ENCODE measurements at places on chromosomes 1 and 21.

DNA sequence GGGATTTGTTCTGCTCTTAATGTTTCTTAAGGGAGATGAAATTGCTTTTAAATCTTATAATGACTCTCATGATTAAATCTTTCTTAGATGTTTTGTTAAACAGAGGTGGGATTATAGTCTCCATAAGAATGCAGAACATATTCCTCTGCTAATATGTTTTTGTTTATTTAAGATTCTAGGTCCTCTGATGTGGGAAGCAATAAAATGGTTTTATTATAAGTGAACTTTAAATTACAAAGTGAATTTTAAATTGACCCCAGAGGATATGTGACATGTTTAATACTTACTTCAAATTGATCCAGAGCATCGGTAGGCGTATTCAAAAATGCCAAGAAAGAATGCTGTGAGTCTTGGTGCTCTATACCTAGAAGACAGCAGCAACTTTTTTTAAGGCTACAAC lies 129.4 kb downstream of the COQ8A start:
- DNase-seq = no peak

- DNase-seq = no peak
Observed at GRCh38 chr1:119954476-119955422, 58.4 kb upstream of the ADAM30 start.

DNA sequence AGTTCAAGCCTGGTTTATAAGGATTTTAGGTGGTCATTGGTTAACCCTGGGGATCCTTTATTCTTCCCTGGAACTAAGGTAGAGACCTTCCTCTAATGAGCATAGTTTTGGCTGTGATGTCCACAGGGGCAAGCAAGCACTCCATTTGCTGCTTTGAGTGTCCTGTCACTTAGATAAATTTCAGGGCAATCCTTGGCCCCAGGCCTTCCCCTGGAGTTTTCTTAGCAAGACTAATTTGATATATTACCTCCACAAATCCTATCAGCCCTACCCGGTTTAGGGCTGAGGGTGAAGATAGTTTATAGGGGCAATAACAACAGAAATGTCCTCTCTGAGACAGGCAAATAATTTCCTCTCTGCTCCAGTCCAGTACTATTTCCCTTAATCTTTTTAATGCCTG lies 166.6 kb downstream of the CYYR1 start:
- no peak for DNase-seq

GRCh38 chr1:201450721-201451291 lies 18.2 kb downstream of the PHLDA3 start:
- no peak for DNase-seq

DNA sequence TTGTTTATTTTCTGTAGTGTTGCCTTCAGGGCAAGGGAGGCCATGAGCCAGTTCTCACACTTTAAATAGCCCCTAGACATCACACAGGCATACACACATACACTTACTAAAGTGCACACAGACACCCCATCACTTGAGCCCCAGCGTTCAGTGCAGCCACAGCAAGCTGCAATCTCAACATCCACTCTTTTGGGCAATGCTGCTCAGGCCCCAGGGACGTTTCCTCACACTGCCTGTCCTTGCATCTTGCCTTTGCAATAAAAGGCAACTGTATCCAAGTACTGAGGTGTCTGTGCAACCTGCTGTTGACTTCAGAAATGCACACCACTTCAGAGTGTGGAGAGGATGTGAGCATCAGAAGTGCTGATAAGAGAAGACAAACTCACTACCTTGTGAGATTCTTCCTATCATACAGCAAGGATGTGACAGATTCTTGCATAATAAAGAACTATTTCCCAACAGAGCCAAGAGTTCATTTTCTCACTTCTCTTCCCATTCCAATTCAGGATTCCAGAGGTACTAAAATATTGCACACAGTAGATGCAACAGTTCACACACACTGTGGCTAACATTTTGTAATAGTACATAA lies 36.2 kb downstream of the IRF2BP2 start:
- no peak for DNase-seq

DNA sequence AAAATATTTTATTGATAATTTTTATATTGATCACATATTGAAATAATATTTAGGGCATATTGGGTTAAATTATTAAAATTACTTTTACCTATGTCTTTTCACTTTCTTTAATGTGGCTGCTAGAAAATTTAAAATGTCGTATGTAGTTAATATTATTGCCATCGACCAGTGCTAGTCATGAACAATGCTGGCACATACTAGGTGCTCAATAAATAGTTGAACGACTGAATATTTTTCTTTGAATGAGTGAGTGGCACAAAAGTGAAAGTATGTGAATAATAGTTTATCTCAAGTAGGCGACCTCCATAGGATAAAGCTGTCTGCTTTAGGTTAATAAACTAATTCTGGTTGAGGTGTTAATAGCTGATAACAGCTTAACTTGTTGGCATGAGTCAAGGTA lies 150.8 kb upstream of the FGGY start:
- no peak for DNase-seq

DNA sequence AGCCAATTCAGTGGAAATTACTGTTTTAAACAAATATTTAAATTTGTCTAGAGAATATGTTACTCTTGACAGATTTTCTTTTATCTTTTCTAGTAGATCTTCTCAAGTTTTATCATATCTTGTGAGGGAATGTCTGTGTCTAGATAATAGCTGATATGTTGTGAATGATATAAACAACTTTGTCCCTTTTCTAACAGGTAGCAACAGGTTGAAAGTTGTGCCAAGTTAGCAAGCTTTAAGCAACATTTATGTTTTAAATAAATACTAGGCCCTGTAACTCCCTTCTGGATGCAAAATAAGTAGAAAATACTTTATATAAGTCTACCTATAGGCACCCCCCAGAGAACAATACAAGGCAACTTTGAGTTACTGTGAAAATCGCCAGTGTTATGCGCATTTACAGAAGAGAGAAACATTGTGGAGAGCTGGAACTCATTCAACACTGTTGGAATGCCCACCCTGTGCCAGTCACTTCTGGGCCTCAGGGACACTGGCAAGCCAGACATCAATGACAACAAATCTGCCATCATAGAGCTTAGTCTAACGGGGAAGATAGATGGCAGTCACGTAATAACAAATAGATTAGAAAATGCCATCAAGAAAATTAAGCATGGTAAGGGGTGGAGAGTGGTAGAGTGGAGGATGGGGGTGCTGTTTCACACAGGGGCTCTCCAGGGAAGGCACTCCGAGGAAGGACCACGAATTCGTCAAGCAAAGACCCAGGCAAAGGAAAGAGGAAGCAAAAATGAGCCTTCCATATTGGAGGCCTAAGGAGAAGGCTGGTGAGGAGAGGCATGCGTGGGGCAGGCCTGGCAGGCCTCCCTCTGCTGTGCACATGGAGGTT lies 4.4 kb downstream of the MAP3K21 start:
- no peak for DNase-seq

GRCh38 chr1:23531562-23532094 lies 595 bp upstream of the E2F2 start:
- no peak for DNase-seq

- no peak for DNase-seq
Observed at GRCh38 chr1:176866011-176866714, 298.3 kb downstream of the ASTN1 start.

- DNase-seq = no peak
Observed at GRCh38 chr1:234654002-234654733, 44.2 kb upstream of the IRF2BP2 start.

DNA sequence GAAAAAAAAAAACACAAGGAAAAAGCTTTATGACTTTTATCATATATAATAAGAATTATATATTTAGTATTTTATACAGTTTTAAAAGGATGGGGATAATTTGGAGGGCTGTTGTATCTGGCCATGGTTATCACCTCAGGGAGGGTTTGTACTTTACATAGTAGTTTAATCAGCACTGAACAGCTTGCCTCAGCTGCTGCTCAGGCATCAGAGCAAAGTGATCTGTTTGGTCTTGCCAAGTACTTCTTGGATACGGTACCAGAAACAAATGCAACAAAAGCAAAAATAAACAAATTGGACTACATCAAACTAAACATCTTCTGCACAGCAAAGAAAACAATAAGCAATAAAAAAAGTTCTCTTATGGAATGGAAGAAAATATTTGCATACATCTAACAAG lies 2.6 kb upstream of the SPTA1 start:
- no peak for DNase-seq

DNA sequence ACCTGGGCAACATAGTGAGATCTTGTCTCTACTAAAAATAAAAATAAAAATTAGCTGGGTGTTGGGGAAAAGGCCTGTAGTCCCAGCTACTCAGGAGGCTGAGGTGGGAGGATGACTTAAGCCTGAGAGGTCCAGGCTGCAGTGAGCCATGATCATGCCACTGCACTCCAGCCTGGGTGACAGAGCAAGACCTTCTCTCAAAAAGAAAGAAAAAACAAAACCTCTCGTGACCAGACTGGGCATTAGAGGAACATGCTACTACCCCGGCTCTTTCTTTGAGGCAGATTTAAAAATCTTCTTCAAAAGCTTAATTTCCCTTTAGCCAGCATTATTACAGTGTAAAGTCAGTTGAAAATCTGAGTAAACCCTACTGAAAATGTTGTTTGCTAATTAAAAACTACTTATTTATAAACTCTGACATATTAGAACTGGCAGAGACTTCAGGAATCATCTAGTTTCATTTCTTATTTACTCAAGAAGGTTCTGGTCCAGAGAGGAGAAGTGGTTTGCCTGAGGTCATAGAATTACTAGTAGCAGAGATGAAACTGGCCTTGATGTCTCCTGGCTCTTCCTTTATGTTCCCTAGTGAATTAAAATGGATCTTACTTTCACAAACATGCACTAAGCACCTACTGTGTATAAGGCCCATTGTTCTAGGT lies 11.6 kb upstream of the ELAVL4 start:
- no peak for DNase-seq

DNA sequence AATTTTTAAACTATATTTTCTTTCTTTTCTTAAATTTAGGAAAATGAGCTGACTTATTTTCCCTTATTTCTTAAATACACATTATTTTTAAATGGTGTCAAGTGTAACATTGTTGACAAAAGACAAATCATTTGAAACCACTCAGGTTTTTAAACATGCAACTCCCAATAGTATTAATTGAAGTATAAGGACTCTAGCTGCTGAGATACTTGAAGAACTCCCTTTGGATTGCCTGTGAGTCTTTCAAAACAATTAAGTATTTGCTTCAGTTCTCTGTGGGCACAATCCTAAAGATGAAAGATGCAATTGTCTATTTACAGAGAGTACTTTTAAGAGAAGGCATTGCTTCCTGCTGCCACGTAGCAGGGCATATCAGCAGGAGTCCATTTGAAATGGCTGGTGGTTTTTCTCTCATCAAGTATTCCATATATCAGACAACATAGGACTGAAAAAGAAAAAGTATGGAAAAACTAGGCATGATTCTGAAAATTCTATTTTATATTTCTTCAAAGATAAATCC lies 373.4 kb downstream of the NEGR1 start:
- no peak for DNase-seq

- no peak for DNase-seq
Observed at GRCh38 chr1:97144527-97144926, 422.9 kb downstream of the PTBP2 start.

- DNase-seq = peak; percentile 16
Observed at GRCh38 chr1:50333595-50333974, 89.7 kb downstream of the DMRTA2 start.

GRCh38 chr1:75438355-75438754 lies 172.6 kb downstream of the SLC44A5 start:
- no peak for DNase-seq

GRCh38 chr21:37427221-37427620 lies 60.6 kb downstream of the DYRK1A start:
- no peak for DNase-seq

- DNase-seq = no peak
Observed at GRCh38 chr1:247627951-247628350, 22.6 kb downstream of the OR2G3 start.

Measured in stimulated activated CD4-positive, alpha-beta T cell treated with anti-CD3 and anti-CD28 coated beads, Interleukin-12 subunit alpha, Interleukin-12 subunit beta, amount 100 ng/mL, for 24 hours (primary cell).